ENCODE measurements at places on chromosomes 2 and 18.

- peak; percentile 66 for DNase-seq
Observed at GRCh38 chr18:24118750-24119577, 19.9 kb upstream of the CABYR start.

DNA sequence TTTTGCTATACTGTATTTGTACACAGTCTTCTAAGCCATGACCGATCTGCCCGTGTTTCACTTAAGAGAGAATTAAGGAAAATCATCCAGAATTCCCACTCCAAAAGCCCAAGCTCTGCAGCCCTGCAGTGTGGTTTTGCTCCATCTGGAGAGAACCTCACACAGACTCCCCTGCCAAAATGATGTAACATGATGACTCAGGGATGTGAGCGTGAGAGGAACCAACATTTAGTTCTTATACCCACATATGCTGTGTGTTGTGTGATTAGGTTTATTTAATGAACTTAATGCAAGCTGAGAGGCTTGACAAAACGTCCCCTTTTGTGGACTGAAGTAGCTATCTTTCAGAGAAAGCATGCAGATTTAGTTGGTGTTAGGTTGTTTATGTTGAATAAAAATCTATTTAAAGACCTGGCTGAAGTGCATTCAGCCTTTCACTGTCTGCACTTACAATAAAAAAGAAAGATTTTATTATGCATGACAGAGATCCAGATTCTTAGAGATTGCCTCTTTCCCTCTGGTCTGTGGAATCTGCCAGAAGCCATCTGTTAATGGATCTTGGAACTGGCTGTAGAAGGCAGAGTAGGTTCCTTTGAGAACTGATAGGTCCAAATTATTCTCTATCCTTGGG is 6.3 kb downstream of the RAB12 start:
- no peak for DNase-seq

- DNase-seq: no peak
Observed at GRCh38 chr2:193965263-193965662, 1691.8 kb upstream of the SLC39A10 start.

DNA sequence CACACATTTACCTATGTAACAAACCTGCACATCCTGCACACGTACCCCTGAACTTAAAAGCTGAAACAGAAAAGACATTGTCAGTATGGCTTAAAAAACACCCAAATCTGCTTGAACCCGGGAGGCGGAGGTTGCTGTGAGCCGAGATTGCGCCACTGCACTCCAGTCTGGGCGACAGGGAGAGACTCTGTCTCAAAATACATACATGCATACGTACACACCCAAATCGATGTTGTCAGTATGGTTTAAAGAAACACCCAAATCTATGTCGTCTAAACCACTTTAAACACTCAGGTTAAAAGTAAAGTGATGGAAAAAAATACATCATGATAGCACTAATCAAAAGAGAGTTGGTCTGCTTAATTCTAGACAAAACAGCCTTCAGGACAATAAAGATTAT is 257.5 kb downstream of the RPRM start:
- DNase-seq: no peak

DNA sequence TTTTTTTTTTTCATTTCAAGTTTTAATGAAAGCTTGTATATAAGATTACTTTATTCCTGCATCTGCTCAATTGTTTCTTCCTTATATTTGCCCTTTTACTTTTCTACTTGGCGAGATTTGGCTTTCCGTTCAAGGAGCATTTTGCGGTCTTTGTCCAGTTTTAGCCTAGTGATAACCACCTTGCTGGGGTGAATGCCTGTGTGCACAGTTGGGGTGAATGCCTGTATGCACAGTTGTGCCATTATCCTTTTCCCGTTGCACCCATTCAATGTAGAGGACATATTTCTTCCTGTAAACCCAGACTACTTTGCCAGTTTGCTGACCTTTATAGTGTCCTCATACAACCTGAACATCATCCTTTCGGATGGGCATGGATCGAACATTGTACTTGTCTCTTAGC is 12.0 kb downstream of the ZNF236 start:
- no peak for DNase-seq
